ENCODE measurements at places on chromosomes 2 and 18. TPM values are rescaled to one million over a fixed set of nuclear protein-coding genes. Genes with fewer than 3 reads are reported as not detected.

DNA sequence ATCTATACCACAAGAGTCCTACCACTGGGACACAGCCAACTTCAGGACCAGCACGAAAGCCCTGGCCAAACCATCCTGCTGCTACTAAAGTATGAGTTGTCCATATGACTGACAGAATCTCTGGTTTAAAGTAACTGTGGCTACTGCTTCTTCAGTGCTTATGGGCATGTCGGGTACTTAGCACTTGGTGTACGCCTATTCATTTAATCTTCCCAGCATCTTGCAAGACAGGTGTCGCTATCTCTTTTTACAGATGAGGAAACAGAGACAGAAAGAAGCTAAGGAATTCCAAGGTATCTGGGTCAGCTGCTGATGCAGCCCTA, 203.4 kb upstream of the ID2 start:
- peak; percentile 46 for DNase-seq

Gene KRCC1
- total RNA-seq = 23.5 TPM

DNA sequence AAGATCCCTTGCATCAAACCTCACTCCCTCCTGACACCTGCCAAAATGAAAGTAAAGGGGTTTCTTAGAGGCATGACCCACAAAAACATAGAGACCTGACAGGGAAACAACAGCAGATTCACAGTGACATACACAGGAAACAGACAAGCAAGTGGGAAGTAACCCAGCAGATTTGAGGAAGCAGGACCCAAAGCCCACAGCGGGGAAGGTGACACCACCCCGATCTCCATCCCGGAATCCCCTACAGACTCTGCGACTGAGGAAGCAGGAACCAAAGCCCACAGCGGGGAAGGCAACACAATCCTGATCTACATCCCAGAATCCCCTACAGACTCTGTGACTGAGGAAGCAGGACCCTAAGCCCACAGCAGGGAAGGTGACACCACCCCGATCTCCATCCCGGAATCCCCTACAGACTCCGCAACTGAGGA, 21.6 kb downstream of the CIB4 start:
- DNase-seq = no peak

- DNase-seq = no peak
These were observed 54.0 kb downstream of the EPAS1 start for GRCh38 chr2:46351098-46351749.

GRCh38 chr2:214265991-214266489, 144.8 kb upstream of the VWC2L start:
- no peak for DNase-seq

Gene SALL3
- not detected for total RNA-seq

- peak; percentile 9 for DNase-seq
These were observed 10.0 kb downstream of the SLC4A5 start for GRCh38 chr2:74333175-74333574.

Gene MYL1
- not detected for total RNA-seq

GRCh38 chr2:191152482-191153240, 1.9 kb upstream of the STAT4 start:
- peak; percentile 61 for DNase-seq

Gene EML6
- not detected for total RNA-seq

Gene WNT10A
- not detected for total RNA-seq

Gene MERTK
- total RNA-seq = 0.23 TPM

- peak; percentile 86 for DNase-seq
These were observed 129.5 kb upstream of the PELI1 start for GRCh38 chr2:64273524-64274398.

All from MG63 (cell line).